ENCODE measurements at places on chromosomes 7 and 10.

- DNase-seq, result no peak
Measured at GRCh38 chr10:60827791-60828488, 49.7 kb downstream of the CDK1 start.

DNA sequence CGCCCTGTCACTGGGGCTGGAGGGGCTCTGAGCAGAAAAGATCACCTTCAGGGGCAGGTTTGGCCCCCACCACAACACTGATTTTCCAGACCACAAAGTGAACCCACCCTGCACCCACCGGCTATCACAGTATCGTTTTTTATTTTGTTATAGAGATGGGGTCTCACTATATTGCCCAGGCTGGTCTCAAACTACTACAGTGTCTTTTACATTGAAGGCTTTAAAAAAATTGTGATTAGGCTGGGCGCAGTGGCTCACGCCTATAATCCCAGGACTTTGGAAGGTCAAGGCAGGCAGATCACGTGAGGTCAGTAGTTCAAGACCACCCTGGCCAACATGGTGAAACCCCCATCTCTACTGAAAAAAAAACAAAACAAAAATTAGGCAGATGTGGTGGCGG lies 125.1 kb downstream of the COL26A1 start:
- DNase-seq, result no peak

DNA sequence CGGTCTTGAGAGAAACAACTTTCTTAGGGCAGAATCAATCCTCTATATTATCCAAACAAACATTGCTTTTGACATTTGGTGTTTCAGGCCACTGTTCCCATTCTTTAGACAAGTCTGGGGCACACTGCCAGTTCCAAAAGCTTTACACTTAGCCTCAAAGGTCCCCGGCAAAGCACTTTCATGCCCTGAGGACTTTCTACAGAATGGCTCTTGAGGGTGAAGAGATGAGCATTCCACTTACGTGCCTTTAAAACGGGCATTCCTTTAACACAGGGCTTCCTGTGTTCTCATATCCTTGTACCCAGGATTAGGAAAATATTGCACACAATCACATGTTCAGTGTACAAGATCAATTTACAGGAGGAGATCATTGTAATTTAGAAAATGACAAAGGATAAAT lies 13.1 kb upstream of the TMEM213 start:
- no peak for DNase-seq

DNA sequence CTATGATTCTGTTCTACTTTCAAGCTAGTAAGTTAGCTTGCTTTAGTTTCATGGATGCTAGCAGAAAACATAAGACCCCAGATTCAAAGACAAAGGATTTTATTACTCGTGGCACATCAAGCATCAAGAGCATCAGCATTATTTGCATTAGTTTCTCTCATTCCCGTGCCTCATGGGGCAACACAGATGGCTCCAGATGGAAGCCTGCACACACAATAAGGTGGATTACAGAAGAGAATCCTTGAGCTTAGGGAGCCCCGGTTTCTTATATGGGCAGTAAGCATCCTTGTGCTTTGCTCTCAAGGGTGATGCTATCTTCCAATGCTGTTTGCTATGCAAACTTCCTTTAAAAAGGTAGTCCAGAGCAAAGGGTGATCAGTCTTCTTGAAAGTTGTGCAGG lies 10.7 kb upstream of the CAPZA2 start:
- DNase-seq, result no peak

DNA sequence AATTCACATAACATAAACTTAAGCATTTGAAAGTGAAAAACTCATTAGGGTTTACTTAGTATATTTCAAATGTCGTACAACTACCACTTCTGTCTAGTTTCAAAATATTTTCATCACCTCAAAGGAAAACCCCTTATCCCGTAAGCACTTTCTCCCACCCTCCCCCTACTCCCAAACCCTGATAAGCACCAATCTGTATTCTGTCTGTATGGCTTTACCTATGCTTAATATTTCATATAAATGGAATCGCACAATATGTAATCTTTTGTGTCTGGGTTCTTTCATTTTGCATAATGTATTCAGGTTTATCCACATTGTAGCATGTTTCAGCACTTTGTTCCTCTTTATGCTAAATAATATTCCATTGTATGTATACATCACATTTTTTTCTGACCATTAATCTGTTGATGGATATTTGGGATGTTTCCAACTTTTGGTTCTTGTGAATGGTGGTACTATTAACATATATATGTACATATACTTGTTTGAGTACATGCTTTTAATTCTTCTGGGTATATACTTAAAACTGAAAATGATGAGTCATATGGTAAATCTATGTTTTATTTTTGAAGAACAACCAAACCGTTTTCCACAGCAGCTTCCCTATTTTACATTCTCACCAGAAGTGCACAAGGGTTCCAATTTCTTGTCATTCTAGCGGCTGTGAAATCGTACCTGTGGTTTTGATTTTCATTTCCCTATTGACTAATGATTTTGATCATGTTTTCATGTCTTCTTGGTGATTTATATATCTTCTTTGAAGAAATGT lies 6.2 kb upstream of the STARD3NL start:
- DNase-seq, result no peak

DNA sequence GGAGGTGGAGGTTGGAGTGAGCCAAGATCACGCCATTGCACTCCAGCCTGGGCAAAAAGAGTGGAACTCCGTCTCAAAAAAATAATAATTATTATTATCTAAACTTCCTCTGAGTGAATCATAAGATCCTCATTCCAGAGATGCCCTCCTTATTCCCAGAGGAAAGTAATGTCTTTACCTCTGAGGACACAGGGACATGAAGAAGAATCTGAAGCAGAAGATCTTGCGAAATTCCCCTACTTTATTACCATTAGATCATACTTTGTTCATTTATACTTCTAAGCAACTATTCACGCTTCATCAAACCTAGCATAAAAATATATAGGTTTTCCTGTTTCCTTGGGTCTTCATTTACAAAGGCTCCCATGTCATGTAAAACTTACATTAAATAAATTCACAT lies 143.1 kb downstream of the ETV1 start:
- DNase-seq, result no peak

DNA sequence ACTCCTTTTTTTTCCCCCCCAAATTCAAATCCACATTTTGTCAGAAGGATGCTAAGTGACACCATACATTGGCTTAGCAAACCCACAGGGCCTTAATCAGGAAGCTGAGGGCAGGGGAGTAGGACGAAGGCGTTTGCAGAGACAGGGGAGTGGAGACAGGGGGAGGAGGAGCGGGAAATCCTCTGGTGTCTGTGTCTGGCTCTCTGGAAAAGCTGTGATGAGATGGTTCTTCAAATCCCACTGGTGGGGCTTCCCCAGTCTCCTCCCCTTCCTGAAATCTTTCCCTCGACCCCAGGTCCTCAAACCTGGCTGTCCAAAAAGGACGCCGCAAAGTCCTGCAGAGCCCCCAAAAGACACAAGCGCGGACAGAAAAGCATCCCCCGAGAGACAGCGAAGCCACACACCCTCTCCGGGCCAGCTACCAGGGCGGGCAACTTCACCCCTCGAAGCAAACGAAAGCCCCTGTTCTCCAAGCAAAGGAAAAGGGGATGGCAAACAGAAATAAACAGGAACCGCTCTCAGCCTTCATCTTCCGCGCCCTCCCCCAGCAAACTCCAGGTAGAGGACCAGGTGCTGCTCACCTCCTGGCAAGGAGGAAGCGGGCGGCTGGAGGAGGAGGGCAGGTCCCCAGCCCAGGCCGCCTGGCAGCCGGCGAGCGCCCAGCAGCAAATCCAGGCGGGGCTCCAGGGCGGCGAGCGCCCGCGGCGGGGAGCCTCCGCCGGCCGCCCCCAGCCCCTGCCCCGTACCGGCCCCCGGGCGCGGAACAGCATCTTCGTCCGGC lies 520 bp downstream of the ELAPOR2 start:
- peak; percentile 6 for DNase-seq

DNA sequence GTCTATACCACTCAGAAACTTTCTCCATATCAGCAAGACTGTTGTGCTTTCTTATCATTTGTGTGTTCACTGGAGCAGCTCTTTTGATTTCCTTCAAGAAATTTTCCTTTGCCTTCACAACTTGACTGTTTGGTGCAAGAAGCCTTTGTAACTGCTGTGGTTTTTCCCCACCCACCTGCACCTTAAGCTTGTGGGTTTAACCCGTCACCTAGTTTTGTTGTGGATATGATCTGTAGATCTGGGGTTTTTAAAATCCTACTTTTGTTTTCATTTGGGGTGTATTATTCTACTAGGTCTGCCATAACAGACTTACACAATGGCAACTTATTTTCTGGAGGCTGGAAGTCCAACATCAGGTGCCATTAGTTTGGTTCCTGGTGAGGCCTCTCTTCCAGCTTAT lies 30.5 kb upstream of the CHST3 start:
- peak; percentile 29 for DNase-seq

DNA sequence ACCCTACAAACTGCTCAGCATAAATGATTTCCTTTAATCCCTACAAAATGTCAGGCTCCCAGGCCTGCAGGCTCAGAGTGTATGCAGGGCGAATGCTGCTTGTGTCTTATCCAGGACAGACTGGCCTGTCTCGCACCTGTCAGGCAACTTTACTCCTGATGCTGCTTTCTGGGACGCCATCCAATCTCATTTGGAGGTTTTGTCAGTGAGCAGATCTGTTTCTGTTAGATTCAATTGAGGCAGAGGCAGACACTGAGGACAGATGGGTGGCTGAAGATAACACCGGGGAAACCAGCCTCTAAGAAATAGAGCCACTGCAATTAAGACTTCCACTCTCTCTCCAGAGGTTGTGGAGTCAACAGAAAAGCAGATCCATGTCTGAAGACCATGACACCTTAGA lies 115.6 kb downstream of the DPP6 start:
- no peak for DNase-seq

- no peak for DNase-seq
Measured at GRCh38 chr7:143484119-143484518, 6.4 kb downstream of the TAS2R41 start.

GRCh38 chr7:69860941-69861622 lies 262.8 kb downstream of the AUTS2 start:
- DNase-seq, result no peak

DNA sequence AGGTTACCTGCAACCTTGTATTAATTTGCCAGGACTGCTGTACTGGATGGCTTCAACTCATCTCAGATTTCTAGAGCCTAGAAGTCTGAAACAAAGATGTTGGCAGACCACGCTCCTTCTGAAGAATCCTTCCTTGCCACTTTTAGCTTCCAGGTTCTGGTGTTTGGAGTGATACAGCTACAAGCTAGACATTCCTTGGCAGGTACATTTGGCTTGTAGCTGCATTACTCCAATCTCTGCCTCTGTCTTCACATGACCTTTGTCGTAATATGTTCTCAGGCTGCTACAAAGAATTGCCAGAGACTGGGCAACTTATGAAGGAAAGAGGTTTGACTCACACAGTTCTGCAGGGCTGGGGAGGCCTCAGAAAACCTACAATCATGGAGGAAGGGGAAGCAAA lies 146.3 kb downstream of the GALNT17 start:
- DNase-seq, result no peak

- DNase-seq, result no peak
Measured at GRCh38 chr7:8070451-8071180, 102.0 kb downstream of the GLCCI1 start.

DNA sequence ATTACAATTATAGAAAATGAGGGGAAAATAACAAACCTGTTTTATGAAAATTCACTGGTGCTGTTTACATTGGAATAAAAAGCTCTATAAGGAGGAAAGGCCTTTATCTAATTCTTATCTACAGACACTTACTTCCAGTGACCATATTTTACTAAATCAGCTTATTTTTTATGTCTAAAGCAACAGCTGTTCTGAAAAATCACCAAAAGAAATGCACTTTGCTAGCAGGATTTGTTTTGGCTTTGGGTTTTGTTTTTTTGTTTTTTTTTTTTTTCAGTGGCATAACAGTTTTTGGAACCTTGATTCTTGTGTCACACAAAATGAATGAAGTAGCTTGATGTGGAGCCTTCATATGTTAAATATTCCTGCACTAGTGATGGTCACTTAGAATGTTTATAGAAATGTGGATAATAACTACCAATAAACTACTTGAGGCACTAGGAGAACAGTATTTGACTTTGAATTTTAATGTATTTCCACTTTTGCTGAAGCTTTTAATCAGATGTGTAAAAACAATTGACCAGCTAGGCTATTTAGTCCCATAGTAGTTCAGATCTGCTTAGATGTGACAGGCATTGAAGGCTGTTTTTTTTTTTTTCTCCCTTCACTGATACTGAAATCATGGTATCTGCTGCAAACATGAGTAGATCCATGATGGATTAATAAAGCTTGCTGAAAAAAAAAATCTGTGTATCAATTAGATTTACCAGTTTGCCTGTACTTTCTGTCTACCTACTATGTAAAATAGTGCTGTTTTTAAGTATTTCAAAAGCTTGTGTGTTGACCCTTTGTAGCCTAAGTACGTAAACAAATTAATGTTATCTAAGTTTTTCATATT lies 2.8 kb downstream of the ARL4A start:
- DNase-seq, result no peak

GRCh38 chr10:29658984-29659965 lies 24.5 kb upstream of the SVIL start:
- DNase-seq, result peak; percentile 83

GRCh38 chr7:146961617-146962016 lies 845.0 kb downstream of the CNTNAP2 start:
- no peak for DNase-seq

DNA sequence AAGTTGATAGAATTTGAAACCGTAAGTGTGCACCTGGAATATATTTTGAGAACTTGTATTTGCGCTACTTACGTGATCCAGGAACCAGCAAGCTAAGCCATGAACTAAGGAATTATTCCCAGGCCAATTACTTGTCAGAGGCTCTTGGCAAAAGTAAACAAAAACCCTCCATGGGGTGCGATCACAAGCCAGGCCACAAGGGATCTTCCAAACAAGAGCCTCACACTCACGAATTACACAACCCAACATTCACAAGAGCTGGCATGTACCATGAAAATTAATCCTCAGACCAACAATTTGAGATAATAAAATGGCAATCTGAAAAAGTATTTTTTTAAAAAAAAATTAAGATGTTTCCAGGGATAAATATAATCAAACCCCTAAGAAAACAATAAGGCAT lies 467.0 kb upstream of the AKR1E2 start:
- DNase-seq, result no peak

GRCh38 chr10:102299873-102300272 lies 54.5 kb downstream of the GBF1 start:
- DNase-seq, result no peak

- DNase-seq, result no peak
Measured at GRCh38 chr7:29017713-29018112, 59.6 kb upstream of the TRIL start.

- DNase-seq, result no peak
Measured at GRCh38 chr10:30883116-30883515, 148.5 kb downstream of the ZNF438 start.

- DNase-seq, result no peak
Measured at GRCh38 chr7:113141803-113142202, 23.4 kb upstream of the SMIM30 start.

GRCh38 chr10:59585046-59585700 lies 124.5 kb downstream of the SLC16A9 start:
- DNase-seq, result no peak

- no peak for DNase-seq
Measured at GRCh38 chr7:147894271-147894670, 696.3 kb upstream of the C7orf33 start.

GRCh38 chr7:78620920-78621319 lies 822.3 kb downstream of the PHTF2 start:
- DNase-seq, result no peak
